ENCODE measurements at places on chromosomes 6 and 20.

DNA sequence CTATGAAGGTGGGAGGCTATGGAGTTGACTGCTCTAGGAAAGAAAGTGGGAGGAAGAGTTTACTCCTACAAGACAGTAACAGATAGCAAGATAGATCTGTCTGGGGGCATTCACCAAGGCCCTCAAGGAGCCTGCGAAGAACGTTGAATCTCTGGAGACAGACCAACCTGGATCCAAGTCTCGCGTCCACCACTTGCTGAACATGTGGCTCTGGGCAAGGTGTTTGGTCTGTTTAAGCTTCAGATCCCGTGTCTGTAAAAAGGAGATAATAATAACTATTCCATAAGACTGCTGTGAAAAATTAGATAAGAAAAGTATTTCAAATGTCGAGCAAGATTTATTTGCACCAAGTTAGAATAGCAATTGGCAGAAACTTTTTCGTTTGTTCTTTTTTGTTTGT is 8.1 kb upstream of the EEF1A1 start:
- no peak for DNase-seq

GRCh38 chr6:151807513-151808370 is at the start of gene ESR1:
ESR1 (plus strand) TSS chr6:151807682; CDS start chr6:151807913, 231 bp downstream.
- DNase-seq, result no peak

DNA sequence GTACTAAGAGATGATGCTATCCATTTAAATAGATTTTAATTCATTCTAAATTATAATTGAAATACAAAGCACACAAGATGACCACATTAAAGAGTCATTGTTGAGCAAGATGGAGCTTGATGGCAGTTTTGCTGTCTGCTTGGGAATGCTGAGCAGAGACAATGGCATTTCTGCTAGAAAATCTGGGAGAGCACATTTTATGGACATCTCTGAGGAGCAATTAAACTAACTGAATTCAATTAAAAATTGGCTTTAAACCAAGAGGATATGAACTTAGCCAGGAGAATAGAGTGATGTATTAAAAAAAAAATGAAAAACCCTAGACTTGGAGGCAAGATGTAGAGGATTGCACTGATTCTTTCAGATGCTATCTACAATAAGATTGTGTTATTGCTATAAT is 19.1 kb upstream of the ADGRB3 start:
- DNase-seq, result no peak

DNA sequence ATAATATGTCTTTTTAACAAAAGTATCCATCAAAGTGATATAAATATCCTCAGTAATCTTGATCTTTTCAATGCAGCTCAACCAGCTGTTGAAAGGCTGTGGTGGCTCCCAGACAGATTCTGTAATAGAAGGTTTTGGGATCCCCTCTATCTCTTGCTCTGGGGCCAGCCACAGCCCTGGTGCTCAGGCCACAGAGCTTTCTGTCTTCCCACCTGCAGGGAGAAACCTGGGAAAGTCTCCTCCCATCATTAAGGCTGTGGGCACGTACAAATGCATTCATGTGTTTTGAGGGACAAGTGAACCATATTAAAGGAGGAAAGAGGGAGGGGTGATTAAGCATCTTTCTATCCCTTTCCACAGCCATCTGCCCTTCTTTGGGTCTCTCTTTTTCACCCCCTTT is 183.1 kb downstream of the PRDM13 start:
- DNase-seq, result no peak

DNA sequence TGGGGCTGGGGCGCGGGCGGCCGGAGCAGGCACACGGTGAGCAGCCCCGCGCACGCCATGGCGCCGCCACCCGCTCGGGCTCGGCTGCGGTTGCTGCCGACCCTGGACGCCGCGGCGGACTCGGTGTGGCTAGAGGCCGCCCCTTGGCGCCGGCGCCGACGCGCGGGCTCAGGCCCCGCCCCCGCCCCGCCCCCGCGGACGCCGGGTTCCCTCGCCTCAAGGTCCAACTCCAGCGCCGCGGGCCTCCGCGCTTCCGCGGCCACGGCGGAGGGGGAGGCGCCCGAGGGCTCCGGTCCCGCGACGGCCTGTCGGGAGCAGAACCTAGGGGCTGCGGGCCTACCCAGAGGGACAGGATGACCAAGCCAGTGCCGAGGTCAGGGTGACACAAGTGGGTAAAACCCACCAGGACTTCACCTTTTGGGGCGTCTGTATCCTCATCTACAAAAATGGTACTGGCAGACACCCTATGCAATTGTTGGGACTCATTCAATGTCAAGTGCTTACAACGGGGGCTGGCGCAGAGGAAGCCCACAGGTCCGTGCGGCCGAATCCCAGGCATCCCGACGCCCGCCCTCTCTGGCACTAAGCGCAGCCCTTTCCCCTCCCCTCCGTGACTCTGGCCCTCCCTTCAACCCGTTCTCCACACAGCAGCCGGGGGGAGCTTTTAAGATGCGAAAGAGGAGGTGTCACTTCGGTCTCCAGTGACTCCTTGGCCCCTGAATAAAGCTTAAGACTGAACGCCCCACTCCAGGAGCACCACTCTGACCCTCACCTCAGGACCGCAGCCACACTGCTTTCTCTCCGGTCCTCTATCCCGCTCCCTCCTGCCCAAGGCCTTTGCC is at the start of gene NECAB3:
Gene NECAB3 (minus strand): TSS at position 135 of the 842 bp plus-strand sequence. CDS start 76 bp downstream, at position 59.
- no peak for DNase-seq

DNA sequence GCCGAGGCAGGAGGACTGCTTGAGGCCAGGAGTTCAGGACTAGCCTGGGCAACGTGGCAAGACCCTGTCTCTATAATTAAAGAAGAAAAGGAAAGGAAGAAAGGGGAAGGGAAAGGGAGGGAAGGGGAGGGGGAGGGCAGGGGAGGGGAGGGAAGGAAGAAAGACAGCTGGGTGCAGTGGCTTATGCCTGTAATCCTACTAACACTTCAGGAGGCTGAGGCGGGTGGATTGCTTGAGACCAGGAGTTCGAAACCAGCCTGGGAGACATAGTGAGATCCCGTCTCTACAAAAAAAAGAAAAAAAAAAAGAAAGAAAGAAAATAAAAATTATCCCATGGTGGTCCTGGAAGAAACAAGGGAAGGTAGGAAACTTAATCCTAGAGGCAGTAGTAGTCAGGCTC is 33.5 kb downstream of the BCL2L1 start:
- no peak for DNase-seq

- no peak for DNase-seq
Observed at GRCh38 chr20:54133434-54134427, 40.1 kb downstream of the CYP24A1 start.

- no peak for DNase-seq
Observed at GRCh38 chr20:4545526-4545925, 176.2 kb upstream of the PRND start.

- DNase-seq, result no peak
Observed at GRCh38 chr20:15396900-15397299, 1059.5 kb upstream of the FLRT3 start.

GRCh38 chr6:116010790-116011401 is 49.8 kb downstream of the FRK start:
- DNase-seq, result no peak

DNA sequence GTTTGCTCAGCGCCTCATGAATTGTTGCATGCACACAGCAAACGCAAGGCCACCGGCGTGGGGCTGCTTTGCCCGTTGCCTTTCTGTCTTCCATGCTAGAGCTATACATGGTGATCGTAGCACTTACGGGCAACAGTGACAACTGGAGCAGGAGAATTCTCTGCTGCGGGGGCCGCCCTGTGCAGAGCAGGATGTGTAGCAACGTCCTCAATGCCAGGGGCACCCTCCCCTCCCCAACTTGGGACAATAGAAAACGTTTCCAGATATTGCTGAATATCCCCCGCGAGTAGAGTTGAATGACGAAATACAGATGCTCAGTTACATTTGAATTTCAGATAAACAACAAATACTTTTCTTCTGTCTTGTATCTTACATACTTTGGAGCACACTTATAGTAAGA is 198.7 kb downstream of the TFAP2C start:
- DNase-seq, result no peak

GRCh38 chr6:100289285-100289684 is 175.4 kb downstream of the SIM1 start:
- DNase-seq, result no peak

- no peak for DNase-seq
Observed at GRCh38 chr20:25273046-25273445, 25.2 kb downstream of the PYGB start.
